ENCODE measurements at places on chromosomes 12 and 14.

GRCh38 chr12:106601031-106601430, 18.2 kb downstream of the RFX4 start:
- no peak for DNase-seq

GRCh38 chr14:67270145-67270753, 29.0 kb downstream of the PALS1 start:
- DNase-seq = no peak

- no peak for DNase-seq
Observed at GRCh38 chr12:101297661-101298060, 17.8 kb downstream of the UTP20 start.

DNA sequence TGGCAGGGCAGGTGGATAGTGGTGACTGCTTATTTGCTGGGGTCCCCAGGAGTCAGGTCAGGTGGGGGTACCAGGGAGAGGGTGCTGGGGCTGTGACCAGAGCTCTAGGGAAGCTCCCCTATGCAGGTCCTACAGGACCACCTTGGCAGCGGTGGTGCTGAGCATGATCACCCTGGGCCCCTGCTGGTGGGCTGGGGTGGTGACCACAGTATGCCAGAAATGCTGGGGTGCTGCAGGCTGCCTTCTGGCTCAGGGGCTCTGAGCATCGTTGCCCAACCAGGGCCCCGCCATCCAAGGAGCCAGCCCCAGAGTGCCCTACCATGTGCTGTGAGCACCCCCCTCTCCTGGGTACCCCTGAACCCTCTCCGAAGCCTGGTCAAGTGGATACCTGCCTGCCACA, 17.5 kb upstream of the NUDT14 start:
- DNase-seq = no peak

- no peak for DNase-seq
Observed at GRCh38 chr12:20451761-20452160, 83.4 kb downstream of the PDE3A start.

GRCh38 chr14:69318241-69318640, 58.3 kb downstream of the GALNT16 start:
- no peak for DNase-seq

DNA sequence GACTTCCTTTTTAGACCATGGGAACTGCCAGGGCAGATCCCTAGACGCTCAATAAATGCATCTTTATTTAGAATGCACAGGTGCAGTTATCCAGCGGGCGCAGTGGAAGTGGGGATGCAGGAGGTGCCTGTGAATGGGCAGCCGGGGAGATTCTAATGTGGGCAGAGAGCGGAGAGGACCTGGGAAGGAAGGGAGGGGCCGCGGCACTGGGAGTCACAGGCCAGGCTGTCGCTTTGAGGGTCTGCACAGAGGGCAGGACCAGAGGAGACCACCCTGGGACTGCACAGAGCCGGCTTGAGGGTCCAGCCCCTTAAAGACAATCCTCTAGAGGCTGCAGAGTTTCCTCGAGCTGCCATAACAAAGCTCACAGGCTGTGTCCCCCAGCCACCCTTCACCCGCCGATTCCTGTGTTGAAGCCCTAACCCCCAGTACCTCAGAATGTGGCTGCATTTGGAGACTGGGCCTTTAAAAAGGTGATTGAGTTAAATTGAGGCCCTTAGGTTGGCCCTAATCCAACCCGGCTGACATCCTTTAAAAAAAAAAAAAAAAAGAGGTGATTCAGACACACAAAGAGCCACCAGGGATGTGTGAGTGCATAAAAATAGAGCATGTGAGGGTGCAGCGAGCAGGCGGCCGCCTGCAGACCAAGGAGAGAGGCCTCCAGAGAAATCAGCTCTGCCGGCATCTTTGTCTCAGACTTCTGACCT, 44.4 kb upstream of the PPP2R5C start:
- no peak for DNase-seq

GRCh38 chr14:99316281-99317163, 44.5 kb upstream of the BCL11B start:
- no peak for DNase-seq

DNA sequence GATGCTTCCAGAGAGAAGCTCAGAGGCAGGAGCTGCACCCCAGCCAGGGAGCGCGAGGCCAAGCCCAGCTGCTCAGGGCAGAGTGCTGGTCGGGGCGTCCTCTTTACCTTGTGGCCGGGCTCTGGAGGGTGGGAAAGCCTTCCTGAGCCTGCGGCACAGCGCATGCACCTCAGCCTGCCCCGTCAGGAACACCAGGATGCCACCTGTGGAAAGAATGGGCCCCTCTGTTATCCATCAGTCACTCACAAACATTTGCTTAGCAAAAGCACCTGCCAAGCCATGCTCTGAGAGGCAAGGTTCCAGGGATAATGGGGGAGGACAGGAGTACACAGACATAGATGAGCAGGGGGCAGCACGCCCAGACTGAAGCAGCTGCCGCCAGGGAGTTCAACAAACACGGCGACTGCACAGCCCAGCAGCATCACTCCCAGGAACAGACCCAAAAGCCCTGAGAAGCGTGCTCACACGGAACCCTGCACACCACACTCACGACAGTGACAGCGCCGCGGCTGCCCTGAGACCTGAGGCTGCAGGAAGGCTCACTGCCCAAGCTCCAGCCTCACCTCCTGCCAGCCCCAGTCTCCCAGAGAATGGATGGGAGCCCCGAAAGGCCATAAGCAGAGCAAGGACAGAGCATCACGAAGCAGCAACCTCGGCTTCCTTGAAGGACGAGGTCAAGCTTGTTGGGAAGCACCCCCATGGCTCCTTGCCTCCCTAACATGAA, 21.8 kb downstream of the DHX37 start:
- DNase-seq = no peak

GRCh38 chr12:57188090-57188425, 28.5 kb upstream of the NXPH4 start:
- no peak for DNase-seq

GRCh38 chr12:2011643-2012607, 7.7 kb upstream of the DCP1B start:
- DNase-seq = no peak

- no peak for DNase-seq
Observed at GRCh38 chr14:95683793-95684192, 2.4 kb upstream of the TCL1B start.

GRCh38 chr14:61258985-61259384, 22.2 kb downstream of the TMEM30B start:
- DNase-seq = no peak

- DNase-seq = no peak
Observed at GRCh38 chr14:102231476-102232347, 73.3 kb downstream of the MOK start.

DNA sequence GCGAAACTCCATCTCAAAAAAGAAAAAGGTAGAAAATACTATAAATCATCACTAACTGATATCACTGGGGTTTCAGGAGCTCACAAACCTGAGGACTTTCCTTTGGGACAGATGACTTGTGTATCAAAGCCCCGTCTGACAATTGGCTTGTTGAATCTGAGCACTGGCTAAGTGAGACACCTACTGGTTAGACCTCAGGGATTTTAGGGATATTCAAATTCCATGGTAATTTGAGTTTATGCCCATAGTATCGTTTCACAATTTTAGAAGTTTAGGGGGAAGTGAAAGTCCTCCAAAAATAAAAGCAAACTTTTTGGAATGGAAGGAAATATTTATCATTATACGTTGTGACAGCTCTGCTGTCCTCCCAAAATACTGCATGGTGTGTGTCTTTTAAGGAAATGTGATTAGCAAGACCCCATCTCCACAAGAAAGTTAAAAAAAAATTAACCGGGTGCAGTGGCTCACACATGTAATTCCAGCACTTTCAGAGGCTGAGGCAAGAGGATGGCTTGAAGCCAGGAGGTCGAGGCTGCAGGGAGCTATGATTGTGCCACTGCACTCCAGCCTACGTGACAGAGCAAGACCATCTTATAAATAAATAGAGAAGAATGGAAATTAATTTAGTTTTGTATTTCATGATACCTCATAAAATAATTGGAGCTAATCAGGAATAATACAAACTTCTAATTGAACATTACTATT, 49.2 kb downstream of the FBXL14 start:
- DNase-seq = no peak

- DNase-seq = no peak
Observed at GRCh38 chr12:123065676-123066383, 85.1 kb downstream of the PITPNM2 start.

GRCh38 chr12:127785540-127785939, 481.4 kb upstream of the TMEM132C start:
- no peak for DNase-seq

- DNase-seq = no peak
Observed at GRCh38 chr14:105061428-105062047, 3.7 kb downstream of the GPR132 start.

DNA sequence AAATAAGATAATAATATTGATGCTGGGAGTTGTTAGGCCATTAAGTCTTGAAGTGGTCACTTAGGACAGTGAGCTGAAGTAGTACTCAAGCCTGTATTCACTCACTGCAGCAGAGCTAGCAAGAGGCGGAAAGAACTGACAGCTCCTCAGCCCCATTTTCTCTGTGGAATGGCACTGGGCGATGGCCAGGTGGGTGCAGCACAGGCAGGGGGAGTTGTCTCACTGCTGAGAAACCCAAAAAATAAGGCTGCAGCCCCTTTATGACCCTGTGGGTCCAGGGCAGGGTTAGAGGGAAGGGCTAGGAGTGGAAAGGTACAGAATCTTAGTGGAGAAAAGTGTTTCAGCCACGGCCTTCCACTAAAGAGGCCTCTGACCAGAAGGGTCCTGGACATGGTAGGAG, 35.5 kb downstream of the PDZRN4 start:
- DNase-seq = no peak

All from NCI-H1048 (cell line).